ENCODE measurements at places on chromosomes 12 and 14.

DNA sequence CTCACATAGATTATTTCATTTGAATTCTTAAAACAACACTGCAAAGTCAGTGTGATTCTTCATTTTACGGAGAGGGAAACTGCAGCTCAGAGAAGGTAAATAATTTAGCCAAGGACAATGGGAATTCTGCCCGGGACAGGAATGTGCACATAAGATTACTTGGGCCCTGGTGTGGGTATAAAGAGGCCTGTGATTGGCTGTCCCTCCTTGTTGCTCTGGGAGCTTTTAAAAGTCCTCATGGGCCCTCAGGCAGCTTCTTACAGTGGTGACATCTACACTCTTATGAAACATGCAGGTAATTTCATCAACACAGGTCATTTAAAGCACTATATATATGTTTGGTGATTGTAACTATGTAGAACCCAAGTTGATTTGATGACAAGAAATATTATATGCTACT is 100.3 kb downstream of the ESR2 start:
- no peak for DNase-seq

GRCh38 chr12:94109160-94109559 is 39.2 kb upstream of the PLXNC1 start:
- peak; percentile 59 for DNase-seq

- no peak for DNase-seq
These were observed 88.4 kb upstream of the SFSWAP start for GRCh38 chr12:131622422-131622955.

- no peak for DNase-seq
These were observed 40.2 kb upstream of the CCT2 start for GRCh38 chr12:69545081-69545480.

All from GM13976 (cell line).